Islet precursor cell (in vitro differentiated cells): ENCODE measurements at places on chromosomes 16 and 17.

GRCh38 chr17:44105941-44106340 is 17.5 kb downstream of the HDAC5 start:
- no peak for DNase-seq

GRCh38 chr16:62130101-62130500 is 93.9 kb upstream of the CDH8 start:
- DNase-seq, result no peak

DNA sequence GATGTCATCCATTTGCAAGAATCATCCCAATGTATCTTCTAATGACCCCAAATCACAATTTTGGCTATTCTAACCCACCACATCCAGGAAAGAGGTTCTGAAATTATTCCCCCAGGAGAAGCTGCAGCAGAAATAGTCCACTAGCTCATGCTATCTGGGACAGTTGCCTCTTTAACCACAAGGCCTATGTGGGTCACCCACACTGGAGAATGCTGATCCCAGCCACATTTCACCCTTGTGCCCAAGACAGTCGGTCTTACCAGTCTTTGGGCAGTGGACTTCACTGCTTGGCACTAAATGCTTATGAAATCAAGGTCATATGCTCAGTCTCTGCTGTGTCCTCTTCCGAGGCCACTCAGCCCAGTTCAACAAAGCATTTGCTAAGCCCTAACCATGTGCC is 27.0 kb downstream of the ABCC12 start:
- no peak for DNase-seq

GRCh38 chr16:66604376-66605176 is at the start of gene CMTM3:
TSS of gene CMTM3 (plus strand) at chr16:66604704. CDS start at chr16:66604806, 102 bp downstream.
- DNase-seq, result peak; percentile 91

DNA sequence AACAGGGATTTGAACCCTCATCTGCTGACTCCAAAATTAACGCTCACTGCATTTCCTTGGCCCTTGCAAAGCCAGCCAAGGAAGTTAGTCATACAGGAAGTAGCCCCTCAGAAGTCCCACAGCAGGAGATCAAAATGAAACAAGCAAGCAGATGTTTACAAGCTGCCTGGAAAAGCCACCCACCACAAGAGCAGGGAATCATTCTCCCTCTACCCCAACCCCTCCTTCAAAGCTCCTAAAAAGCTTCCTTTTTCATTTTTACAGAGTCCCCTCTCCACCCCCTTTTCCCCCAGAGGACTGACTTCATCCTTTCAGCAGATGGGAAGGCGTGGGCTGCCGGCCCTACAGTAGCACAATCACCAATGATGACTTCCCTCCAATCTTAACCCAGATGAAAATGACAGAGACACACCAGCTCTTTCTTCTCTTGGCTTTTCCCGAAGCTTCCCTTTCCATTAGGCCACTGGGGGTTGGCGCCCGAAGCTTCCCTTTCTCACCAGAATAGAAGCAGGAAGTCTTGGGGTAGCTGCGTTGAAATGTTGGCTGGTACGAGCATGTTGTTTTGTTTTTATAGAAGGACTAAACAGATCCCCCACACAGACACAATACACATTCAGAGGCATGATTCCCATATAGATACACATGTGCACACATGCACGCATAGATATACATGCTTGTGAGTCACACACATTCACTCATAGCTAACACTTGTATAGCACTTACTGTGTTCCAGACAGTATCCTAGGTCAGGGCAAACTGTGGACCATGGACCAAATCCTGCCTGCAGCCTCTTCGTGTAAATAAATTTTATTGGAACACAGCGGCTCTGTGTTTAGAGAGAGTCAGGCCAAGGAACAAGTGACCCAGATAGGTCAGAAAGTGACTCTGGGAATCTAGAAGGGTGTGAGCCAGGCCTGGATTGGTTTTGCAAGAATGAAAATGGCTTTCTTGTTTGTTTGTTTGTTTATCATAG is 17.4 kb downstream of the ITPRIPL2 start:
- DNase-seq, result peak; percentile 76

DNA sequence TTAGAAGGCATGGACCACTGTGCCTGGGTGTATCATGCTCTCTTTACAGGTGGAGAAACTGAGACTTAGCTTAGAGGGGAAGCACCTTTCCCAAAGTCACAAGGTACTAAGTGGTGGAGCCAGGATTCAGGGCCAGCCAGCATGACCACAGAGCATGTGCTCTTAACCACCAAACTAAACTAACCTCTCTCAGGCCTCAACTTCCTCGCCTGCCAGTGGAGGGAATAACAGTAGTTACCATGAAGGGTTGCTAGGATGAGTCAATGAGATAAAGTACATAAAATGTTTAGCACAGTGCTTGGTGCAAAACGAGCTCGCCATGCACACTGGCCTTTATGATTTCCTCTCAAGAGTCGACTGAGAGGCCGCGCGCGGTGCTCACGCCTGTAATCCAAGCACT is 6.4 kb upstream of the MYO1C start:
- no peak for DNase-seq

GRCh38 chr16:22109258-22109898 is 17.0 kb downstream of the VWA3A start:
- DNase-seq, result no peak

DNA sequence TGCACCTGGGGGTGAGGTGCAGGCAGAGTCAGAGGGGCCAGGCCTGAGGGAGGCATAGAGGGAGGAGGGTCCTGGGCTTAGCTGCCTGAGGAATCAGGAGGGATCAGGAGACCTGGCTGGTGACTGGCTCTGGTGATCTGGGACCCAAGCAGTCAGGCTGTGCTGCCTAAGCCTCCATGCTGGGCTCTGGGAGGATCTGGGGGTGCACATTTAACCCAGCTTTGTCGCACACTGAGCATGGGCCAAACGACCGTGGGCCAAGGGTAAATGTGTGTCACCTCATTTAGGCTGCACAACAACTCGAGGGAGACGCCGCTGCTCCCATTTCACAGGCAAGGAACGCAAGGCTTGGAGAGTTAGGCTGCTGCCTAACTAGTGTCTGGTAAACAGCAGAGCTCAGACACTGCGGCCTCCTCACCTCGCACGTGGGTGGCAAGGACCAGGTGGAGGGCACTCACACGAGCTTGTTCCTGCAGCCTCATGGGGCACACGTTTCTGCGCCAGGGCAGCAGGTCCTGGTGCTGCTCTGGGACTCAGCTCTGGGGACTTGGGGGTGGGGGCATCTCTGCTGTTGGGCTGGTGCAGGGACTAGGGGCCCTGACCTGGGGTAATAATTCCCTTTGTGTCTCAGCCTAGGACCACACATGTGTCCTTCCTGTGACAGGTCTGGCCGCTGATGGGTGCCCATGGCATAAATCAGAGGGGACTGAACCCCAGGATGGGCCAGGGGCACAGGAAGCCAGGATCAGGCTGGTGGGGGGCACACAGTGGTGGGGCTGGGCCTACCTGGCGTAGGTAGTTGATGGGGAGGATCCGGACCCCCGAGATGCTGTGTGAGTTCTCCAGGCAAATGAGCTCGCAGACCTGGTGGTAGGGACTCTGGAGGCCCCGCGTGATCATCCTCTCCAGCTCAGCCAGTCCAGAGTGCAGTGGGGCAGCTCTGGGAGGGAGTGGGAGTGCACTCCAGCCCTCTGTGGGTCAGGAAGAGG is 18.7 kb downstream of the TMEM235 start:
- DNase-seq, result no peak

DNA sequence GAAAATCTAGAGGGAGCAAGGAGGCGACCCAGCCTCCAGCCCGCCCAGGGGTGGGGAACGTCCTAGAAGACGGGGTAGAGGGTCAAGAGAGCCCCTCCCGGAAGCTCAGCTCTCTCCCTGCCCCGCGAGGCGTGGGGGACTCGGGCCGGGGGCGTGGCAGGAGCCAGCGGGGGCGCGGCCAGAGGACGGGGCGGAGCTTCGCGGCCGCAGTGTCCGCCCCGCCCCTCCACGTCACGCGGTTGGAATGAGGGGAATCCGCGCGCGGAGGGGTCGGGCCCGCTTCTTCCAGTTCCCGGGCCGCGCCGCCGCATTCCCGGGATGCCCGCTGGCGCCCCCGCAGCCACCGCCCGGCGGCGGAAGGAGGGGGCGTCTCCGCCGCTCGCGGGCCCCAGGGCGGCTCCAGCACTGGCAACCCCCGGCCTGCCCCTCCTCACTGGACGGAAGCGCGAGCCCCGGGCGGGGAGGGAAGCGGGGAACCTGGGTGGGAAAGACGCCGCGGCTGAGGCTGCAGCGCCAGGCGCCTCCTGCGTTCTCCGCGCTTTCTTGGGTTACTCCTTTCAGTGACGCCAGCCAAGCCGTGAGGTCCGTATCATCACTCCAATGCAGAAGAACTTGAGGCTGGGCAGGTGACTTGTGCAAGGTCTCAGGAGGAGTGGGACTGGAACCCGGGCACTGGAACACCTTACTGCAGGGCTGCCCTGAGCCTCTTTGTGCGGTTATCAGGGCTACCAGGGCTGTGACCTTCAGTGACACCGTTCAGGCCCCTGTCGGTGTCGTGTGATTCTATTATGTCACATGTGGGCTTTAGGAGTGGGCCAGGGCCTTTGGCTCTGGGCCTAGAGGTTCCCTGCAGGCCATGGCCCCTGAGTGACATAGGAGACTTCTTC is 4.3 kb downstream of the MYO1C start:
- DNase-seq, result peak; percentile 97

- no peak for DNase-seq
These were observed 4.7 kb upstream of the RFFL start for GRCh38 chr17:35068249-35068648.

DNA sequence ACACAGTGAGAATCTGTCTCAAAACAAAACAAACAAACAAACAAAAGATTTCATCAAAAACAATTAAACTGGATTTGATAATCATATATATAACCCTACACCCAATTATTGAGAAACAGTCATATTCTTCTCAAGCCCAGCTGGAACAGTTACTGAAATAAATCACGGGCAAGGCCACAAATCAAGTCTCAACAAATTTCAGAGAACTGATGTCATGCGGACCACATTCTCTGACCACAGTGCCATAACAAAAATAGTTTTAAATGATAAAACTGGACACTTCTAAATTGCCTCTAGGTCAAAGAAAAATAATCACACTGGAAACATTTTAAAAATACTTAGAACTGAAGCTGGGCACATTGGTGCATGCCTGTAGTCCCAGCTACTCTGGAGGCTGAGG is 15.9 kb upstream of the PIK3R5 start:
- DNase-seq, result no peak

- DNase-seq, result no peak
These were observed 560 bp downstream of the TELO2 start for GRCh38 chr16:1493746-1494094.

DNA sequence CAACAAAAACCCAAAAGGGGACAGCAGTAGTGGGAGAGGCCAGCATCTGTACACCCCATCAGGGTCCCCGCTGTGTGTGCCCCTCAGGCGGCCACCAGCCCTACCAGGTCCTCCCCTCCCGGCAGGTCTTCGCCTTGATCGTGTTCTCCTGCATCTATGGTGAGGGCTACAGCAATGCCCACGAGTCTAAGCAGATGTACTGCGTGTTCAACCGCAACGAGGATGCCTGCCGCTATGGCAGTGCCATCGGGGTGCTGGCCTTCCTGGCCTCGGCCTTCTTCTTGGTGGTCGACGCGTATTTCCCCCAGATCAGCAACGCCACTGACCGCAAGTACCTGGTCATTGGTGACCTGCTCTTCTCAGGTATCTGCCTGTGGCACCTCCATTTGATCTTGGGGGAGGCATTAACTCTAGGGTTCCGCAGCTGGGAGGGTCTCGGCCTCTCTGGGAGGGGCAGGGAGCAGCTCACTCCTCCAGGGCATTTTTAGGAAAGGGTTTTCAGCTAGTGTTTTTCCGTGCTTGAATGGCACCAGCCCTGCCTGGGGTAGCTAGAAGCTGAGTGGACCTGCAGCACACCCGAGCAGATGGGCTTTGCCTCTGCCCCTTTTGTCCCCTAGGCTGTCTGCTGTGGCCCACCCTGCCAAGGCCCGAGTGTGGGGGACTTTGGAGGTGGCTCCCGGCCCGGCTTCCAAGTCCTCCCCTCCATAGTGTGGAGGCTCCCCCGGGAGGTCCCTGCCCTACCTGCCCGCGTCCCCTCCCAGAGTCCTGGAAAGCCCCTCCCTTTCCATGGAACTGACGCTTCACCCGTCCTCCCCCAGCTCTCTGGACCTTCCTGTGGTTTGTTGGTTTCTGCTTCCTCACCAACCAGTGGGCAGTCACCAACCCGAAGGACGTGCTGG is 2.6 kb downstream of the SYNGR2 start:
- DNase-seq, result peak; percentile 58

GRCh38 chr16:31455601-31456314 is 3.5 kb upstream of the ARMC5 start:
- DNase-seq, result no peak

GRCh38 chr17:54738496-54738895 is 162.2 kb upstream of the TOM1L1 start:
- no peak for DNase-seq
